ENCODE measurements at places on chromosomes 4 and X.
A peak's percentile ranks its signal among the peaks of the same experiment; 100 is the strongest.

GRCh38 chr4:88063634-88064296 is 56.3 kb downstream of the PKD2 start:
- DNase-seq: no peak

- no peak for DNase-seq
Measured at GRCh38 chr4:119209586-119209985, 2.9 kb upstream of the USP53 start.

GRCh38 chrX:155997436-155997835 is at the start of gene IL9R:
IL9R (plus strand) TSS chrX:155997696; CDS start chrX:155997760, 64 bp downstream.
- no peak for DNase-seq

- no peak for DNase-seq
Measured at GRCh38 chr4:40395908-40396793, 61.0 kb downstream of the CHRNA9 start.

GRCh38 chrX:64188901-64189300 is 16.6 kb downstream of the AMER1 start:
- DNase-seq: no peak

GRCh38 chr4:164441109-164441508 is 312.8 kb upstream of the SMIM31 start:
- DNase-seq: no peak

DNA sequence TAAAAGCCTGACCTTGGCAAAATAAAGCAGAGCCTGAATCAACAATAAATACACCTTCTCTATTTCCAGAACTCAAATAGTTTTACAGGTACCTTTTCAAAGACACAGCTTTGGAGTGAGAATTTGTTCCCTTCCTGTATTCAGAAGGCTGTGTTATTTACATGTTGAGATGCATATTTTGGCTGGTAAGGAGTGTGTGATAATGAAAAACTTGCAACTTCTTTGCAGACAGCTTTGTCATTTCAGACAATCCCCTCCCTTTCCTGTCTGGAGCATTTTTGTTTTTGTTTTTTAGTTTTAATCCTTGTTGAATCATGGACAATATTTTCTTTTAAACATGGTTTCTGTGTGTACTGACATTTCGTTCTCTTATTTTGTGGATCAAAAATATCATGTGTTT is 493.8 kb downstream of the FAT4 start:
- no peak for DNase-seq

GRCh38 chrX:36963069-36963808 is 44.9 kb upstream of the FAM47C start:
- DNase-seq: no peak

DNA sequence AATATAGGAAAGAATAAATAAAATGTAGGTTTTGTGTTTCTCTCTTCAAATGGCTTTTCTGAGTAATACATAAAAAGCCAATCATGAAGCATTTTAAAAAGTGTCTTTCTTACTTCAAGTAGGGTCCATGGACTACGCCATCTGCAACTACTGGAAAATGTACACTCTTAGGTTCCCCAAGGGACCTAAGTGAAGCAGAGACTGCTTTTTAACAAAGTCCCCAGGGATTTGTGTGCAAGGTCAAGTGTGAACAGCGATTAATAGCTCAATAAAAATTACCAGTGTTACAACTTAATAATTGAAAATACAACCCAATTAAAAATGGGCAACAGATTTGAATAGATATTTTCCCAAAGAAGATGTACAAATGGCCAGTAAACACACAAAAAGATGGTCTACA is 84.9 kb downstream of the ARHGAP6 start:
- DNase-seq: no peak

GRCh38 chr4:102563000-102563399 is 61.8 kb downstream of the NFKB1 start:
- DNase-seq: no peak

- no peak for DNase-seq
Measured at GRCh38 chr4:7721984-7722551, 217.6 kb downstream of the AFAP1 start.

- DNase-seq: no peak
Measured at GRCh38 chr4:184335520-184335919, 117.8 kb upstream of the ENPP6 start.

DNA sequence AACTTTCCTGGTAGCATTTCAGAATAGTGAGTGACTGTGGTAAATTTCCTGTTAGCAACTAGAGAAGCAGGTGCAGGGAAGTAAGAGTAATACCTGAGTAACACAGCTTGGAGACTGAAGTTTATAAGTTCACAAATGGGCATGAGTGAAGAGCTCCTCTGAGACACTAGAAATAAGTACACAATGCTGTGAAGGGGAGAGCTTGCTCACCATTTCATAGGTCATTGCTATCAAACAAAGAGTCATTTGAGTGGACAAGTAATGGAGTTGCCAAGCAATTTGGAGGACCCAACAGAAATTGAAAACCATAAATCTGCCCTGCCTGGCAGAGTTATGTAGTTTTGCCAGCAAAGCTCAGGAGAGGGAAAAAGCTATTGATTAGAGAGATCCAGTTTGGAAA is 523.6 kb downstream of the TRAM1L1 start:
- DNase-seq: no peak

- no peak for DNase-seq
Measured at GRCh38 chr4:121958777-121959176, 6.9 kb upstream of the TRPC3 start.

- no peak for DNase-seq
Measured at GRCh38 chr4:16617435-16617834, 281.0 kb downstream of the LDB2 start.

DNA sequence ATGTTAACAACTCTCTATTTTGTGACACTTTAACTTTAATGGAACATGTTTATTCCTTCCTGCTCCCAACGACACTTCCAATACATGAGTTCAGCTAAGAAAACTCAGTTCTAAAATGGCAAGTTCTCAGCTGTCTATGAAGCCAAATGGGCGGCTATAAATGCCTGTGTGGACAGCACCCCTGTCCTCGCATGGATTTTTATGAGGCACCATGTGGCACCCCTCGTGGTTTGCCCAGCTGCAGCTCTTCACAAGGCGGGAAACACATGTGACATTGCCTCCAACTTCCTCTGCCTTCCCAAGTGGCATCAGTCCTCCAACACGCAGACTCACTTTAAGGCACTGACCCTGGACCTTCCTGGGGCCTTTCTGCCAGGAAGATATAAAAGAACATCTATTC is 48.0 kb downstream of the SH3RF1 start:
- no peak for DNase-seq

- no peak for DNase-seq
Measured at GRCh38 chrX:114798907-114799306, 215.0 kb downstream of the HTR2C start.

- no peak for DNase-seq
Measured at GRCh38 chr4:8345946-8346814, 76.6 kb downstream of the HTRA3 start.

GRCh38 chr4:158682066-158682465 is 10.0 kb downstream of the ETFDH start:
- DNase-seq: no peak

GRCh38 chr4:73844345-73844744 is 7.9 kb downstream of the CXCL6 start:
- DNase-seq: no peak

- DNase-seq: peak; percentile 95
Measured at GRCh38 chr4:128354205-128354821, 66.7 kb upstream of the PGRMC2 start.

GRCh38 chr4:16827794-16828724 is 70.4 kb downstream of the LDB2 start:
- DNase-seq: no peak

GRCh38 chr4:88822034-88822789 is 124.6 kb upstream of the NAP1L5 start:
- no peak for DNase-seq

DNA sequence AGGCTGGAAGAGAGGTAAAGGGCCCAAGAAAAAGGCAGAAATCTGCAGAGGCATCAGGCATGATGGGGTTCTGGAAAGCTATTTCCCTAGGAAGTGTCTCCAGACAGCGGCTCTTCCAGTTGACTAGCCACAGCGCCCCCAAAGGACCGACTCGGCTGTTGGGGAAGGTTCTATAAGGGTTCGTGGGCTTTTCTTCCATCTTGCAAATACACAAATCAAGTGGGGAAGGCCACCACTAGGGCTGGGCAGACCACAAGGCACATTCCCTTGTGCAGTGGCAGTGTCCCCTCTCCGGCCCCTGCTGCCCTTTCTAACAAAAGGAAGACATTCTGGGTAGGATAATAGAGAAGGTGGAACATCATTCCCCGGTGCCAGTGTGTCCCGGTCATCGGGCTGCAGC is 18.2 kb downstream of the BCOR start:
- no peak for DNase-seq

DNA sequence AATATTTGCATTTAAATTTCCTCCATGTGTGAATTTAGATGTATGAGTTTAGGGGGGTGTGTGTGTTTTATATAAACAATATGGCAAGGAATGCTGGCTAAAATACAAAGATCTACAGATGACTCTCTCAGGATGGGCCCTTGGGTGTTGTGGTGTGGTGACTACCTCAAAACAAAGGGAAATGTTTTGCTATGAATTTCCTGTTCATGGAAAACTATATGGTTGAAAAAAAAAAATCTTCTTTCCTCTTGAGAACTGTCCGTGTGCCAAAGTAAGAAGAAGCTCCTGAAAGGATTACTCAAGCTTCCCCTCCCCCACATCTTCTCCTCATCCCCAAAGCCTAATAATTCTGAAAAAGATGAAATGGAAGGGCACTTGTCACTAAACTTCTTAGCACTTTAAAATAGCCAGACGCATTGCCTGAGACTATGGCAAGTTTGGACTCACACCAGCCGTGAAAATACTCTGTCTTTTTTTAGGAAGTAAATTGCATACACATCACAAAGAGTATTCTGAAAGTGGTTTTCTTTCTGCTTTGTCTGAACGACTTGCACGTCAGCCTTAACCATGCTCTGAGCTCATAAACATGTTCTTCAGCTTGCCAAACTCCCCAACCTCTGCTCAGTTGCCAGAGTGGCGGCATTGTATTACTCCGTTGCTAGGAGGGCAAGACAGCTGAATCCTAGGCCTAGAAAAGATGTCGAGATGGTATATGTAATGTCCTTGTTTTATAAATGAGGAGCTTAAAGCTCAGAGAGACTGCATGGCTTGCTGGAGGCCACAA is 250.4 kb upstream of the JADE1 start:
- no peak for DNase-seq

GRCh38 chr4:185771711-185772390 is 40.1 kb downstream of the SORBS2 start:
- peak; percentile 14 for DNase-seq

DNA sequence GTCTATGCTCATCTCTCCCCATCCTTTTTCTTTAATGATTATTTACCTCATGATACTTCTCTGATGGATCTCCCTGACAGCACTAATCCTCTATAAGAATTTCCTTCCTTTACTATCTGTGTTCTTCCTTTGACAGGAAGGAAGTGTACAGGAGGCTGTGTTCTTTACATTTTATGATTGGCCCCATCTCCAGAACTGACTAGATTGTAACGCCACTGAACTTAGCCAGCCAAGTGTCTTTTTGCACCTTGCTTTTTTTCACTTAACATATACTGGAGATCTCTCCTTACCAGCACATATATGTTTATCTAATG is 3.9 kb upstream of the WWC2 start:
- DNase-seq: no peak

Measured in AG04449 (cell line).